ENCODE measurements at places on chromosomes 11 and 22.

DNA sequence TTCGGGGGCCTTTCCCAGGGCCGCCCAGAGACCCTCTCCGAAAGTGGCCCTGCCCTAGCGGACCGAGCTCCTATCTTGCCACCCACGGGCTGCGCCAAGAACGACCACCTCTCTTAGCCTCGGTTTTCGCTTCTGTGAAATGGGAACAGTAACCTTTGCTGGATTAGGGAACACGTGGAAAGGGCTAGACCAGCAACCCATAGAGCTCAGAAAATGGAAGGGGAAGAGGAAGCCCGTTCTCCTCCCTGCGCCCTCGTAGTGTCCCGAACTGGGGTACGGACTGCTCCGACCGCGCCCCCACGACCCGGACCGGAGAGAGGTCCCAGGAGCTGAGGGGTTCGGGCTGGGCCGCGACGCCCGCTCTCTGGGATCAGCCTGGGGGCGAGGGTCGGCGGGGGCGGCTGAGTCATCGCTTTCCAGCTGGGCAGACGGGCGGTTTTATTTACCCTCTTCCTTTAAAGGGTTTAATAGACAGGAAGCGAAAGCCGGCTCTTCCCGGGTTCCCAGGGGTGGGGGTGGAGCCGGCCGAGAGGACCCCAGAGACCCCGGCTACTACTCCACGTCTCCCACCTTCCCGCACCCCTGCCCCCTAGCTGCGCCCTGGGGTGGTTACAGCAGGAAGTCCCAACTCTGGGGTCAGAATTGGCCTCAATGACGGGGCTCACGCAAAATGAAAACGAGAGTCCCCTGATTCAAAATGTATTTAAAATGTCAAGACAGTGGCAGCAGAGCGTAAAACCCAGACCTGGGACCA is 907 bp upstream of the PHLDA2 start:
- peak; percentile 38 for DNase-seq

DNA sequence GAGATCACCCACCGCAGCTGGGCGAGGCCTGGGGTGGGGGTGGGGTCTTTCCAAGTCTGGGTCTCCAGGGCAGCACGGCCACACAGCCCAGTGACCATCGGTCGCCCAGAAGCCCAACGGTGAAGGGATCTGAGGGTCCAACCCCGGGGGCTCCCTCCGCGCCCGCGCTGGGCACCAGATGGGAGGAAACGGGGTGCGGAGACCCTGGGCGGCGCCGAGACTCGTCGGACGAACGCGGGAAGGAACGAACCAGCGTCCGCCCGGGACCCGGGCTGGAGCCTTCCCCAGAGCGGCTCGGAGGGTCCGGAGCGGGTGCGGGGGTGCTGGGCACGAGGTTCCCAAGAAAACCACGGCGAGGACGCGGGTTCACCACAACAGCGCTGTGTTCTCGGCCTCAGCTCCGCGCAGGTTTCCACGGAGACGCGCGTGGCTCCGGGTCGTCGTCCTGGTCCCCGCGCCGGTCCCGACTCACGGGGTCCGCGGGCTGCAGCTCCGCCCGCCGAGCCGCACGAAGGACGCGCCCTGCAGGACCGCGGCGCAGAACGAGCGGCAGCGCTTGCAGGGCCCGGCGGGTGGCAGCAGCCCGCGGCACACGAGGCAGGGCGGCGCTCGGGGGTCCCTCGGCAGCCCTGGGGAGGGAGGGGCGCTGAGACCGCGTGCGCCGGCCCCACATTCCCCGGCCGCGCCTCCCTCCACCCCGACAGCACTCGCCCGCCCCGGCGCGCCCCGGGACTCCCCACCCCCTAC is 2.3 kb upstream of the IL17REL start:
- peak; percentile 30 for DNase-seq

- no peak for DNase-seq
These were observed 11.2 kb downstream of the C11orf58 start for GRCh38 chr11:16749666-16750065.

- no peak for DNase-seq
These were observed 274.9 kb upstream of the CADM1 start for GRCh38 chr11:115778928-115779650.

- DNase-seq, result no peak
These were observed 111.0 kb downstream of the CHST1 start for GRCh38 chr11:45554230-45554967.

DNA sequence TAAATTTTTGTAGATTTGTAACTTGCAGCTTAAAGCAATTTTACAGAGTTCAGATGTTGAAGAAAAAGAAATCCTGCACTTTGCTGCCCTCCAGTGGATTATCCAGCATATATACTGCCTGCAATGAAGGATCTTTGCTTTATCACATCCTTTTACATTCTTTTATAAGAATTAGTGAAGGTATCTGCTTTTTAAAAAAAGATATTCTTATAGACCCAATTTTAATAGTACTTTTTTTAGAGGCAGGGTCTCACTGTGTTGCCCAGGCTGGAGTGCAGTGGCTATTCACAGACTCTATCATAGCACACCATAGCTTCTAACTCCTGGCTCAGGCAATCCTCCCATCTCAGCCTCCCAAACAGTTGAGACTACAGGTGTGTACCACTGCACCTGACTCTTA is 60.7 kb downstream of the TTC17 start:
- peak; percentile 35 for DNase-seq

DNA sequence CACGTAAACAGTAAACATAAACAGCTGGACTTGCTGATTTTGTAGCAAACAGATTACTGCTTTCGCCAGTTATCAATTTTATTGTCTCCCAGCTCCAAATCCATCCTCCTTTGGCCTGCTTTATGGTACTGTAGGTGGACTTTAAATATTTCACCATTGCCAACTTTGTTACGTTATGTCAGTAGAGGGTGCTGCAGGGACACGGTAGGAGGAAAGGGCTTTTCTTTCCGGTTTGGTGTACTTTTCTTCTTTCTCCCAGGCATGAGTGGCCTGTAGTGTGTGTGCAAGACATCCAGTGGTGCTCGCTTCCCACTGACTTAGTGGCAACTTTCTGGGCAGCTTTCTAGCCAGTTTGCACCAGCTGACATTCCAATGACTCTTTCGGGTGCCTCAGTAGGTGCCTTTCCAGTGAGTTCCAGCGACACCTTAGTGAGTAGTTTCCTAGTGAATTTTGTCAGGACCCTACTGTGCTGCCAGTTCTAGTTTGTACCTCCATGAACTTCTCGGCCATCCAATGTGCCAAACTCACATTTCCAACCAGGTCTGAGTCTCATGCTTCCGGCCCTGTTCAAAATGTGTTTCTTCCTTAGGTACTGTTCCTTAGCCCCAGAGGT is 267.6 kb upstream of the TENM4 start:
- no peak for DNase-seq

DNA sequence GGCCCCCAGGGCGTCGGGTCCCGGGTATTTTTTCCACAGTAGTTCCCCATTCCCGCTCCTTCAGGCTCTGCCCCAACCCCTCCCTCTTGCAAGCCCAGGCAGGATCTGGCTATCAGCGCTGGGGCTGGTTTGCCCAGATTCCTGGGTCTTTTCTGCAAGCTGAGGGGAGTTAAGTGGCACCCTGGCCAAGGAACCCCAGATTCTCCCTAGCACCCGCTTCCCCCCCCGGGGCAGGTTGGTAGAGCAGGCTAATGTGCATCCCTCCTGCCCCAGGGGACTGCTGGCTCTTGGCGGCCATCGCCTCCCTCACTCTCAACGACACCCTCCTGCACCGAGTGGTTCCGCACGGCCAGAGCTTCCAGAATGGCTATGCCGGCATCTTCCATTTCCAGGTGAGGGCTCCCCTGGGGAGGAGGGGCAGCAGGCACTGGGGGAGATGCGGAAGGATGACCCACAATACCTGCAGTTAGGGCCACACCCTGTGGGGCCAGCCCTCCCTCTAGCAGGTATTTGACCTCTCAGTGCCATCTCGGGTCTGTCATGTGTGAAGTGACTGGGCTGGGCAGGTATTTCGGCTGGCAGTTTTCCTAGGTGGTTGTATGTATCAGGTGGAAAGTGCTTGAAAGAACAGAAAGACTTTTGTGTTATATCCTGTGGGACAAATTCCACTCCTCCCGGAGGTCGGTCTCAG is 1.6 kb downstream of the CAPN1 start:
- DNase-seq, result no peak

GRCh38 chr22:28230671-28231070 is 311.6 kb upstream of the PITPNB start:
- DNase-seq, result no peak

- no peak for DNase-seq
These were observed 31.9 kb downstream of the PLEKHA7 start for GRCh38 chr11:16982256-16982671.

DNA sequence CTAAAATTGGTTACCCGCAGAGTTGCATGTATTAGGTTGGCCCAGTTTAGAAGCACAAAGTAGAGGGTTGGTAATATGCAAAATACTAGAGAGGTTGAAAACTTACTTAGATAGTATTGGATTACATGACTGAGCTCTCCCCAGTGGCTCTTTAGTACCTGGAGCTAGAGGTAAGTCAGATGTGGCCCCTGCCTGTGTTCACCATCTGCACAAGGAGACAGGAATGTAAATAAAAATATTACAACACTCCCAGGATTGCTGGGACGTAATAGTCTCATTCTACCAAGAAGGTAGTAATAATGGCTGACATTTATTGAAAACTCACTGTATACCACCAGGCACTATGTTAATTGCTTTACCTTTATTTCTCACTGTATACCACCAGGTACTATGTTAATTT is 129.6 kb downstream of the SLC17A6 start:
- DNase-seq, result no peak

DNA sequence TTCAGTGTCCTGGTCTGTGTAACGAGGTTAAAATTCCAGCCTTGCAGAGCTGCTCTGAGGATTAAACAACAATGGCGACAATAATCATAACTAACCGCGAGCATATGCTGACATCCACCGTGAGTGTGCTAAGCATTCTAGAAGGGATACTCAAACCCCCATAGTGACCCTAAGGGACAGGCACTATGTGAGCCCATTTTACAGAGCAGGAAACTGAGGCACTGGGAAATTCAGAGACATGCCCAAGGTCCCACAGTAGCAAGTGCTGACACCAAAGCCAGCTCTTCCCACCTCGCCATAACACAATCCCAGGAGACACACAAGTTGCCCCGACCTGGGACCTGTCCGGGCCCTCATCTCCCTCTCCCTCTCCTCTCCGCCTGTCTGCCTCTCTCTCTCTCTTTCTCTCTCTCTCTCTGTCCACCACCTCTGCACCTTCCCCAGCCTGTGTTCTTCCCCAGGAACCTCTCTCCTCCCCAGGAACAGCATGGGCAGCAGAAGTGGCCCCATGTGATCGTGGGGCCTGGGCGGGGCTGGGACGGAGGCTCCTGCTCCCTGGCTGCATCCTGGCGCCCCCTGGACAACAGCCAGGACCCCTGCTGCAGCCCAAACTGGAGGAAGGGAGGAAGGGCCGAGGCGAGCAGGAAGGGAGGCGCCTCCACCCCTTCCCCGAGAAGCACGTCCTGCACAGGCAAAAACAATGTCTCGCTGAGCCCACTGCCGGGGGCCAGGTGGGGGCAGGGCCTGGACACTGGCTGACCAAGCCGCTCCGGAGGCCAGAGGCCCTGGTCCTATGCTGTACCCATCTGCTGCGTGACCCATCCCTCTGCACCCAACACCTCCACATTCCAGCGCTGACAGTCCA is 14.8 kb upstream of the MFNG start:
- no peak for DNase-seq

- no peak for DNase-seq
These were observed 60.1 kb downstream of the PRR5L start for GRCh38 chr11:36356201-36356600.

DNA sequence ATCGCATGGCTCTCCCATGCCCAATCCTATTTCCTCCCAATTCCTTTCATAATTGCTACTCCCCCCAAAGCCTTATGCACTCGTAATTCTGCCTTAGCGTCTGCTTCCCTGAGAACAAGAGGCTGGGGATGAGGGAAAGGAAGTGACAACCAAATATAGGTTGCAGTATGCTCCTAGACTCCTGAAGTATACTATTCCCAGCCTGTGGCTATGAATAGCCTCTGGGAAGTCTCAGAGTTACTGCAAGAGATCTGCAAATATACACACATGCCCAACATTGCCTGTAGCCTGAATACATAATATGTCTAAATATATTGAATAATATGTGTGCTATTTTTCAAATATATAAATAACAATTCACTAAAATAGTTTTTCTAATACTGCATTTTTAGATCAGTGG is 96.1 kb upstream of the CD44 start:
- DNase-seq, result no peak

GRCh38 chr22:50531962-50532674 is 2.3 kb upstream of the TYMP start:
- DNase-seq, result peak; percentile 26

- DNase-seq, result no peak
These were observed 695.5 kb downstream of the FAM181B start for GRCh38 chr11:82038154-82038553.

DNA sequence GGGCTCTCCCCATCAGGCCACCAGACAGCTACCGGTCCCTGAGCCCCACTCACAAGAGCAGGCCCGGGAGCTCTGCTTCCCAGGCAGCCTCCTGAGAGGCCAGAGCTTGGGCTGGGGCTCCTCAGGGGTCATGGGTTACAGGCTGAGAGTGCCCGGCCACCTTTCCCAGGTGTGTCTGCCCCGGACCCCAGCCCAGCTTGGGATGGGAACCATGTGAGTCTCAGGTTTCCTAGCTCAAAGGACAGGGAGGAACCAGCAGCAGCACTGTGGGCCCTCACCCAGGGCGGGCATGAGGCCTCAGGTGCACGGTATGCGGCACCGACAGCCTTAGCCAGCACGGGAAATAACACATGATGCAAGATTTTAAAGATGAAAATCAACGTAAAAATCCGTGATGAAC is 90.1 kb downstream of the NECTIN1 start:
- DNase-seq, result no peak

DNA sequence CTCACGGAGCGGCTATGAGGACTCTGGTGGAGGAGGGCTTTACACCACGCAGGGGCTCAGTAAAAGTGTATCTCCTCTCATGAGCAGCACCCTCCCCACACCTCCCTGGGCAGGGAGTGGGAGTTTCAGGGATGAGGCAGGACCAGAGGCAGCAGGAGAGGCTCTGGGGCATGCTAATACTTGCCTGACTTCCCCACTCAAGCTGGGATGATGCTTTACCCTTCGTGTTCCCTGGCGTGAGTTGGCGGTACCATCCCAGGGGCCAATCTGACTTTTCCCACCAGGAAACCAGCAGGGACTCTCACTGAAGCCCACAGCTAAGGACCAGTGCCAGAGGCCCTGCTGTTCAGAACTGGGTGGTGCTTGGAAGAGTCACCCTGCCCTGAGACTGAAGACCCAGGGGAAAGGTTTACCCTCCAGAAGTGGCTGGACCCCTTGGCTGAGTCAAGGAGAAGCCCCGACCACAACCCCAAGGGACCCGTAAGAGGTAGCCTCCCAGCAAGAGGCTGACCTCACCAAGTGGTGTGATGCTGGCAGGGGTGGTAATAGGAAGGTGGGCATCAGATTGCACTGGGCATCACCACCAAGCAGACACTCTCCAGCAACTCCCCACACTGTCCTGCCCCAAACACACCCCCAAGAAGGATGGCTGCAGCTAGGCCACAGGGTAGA is 65.6 kb downstream of the THAP12 start:
- no peak for DNase-seq

- DNase-seq, result no peak
These were observed 119.2 kb downstream of the RASSF10 start for GRCh38 chr11:13128354-13128753.

DNA sequence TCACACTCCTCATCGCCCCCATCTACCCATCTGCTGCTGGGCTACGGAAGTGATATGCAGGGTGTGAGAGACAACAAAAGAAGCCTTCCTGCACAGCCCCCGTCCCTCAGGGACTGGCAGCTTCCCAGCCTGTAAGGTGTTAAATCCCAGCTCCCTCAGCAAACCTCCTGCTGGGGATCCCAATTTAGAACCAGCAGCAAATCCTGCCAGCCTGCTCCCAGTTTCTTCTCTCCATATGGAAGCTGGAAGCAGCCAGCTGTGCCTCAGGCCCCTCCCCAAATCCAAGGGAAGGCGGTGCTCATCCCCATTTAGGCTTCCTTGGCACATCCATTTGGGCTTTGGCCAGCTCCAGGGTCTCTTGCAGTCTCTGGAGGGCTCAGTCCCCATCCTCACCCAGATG is 47.5 kb downstream of the PAMR1 start:
- no peak for DNase-seq

Measured in CD4-positive, alpha-beta T cell treated with Interleukin-12 subunit alpha and Interleukin-12 subunit beta, for 1 hour (primary cell).